ENCODE measurements at places on chromosomes 2 and 18. TPM values are rescaled to one million over a fixed set of nuclear protein-coding genes. Genes with fewer than 3 reads are reported as not detected.

IL36B gene
- not detected for total RNA-seq

PDCD1 gene
- total RNA-seq: 3.3 TPM

CYP27A1 gene
- total RNA-seq: 6.7 TPM

GNLY gene
- total RNA-seq: 1.5 TPM

DNA sequence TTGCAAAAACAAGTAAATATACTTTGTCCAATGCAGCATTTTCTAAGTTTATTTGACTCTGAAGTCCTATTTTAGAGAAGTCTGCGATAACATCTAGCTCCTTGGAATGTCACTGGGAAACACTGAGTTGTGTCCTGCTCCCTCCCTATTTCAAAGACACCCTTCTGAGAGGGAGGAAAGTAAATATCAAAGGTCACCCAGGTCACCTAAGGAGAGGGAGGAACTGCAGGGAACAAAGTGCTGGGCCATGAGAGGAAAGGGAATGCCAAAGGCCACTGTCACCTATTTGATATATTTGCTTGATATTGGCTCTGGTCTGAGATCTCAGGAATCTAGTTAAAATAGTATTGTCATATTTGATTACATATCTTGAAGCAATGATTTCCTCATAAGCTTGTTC, 201.3 kb downstream of the GCA start:
- no peak for DNase-seq
- no peaks in the 10 kb centered on the region for H3K4me1 ChIP-seq
- H3K27me3 ChIP-seq: no peaks in the 10 kb centered on the region

GRCh38 chr2:190744041-190744440, 95.2 kb downstream of the NAB1 start:
- no peak for DNase-seq
- no peak overlapping the region for H3K27ac ChIP-seq
- H3K27me3 ChIP-seq: no peaks in the 10 kb centered on the region
- no peak overlapping the region for H3K4me3 ChIP-seq
- H3K36me3 ChIP-seq: no peaks in the 10 kb centered on the region
- peaks cover 9% of the 10 kb centered on the region for H3K4me1 ChIP-seq

DNA sequence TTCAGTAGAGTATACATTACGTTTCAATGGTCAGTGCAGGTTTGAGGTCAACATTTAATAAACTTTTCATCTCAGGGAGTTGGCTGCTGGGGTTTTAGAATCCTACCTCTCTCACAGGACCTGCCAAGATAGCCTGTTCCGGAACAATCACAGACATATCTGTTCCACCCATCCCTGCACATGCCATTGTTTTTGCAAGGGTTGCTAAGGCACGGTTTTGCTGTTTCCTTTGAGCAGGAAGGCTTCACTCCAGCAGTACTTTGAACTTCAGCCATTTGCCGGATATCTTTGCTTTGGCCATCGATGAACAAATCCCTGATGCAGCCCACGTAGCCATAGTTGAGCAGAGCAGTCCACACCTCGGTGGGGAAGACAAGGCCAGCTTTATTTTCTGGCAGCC, 493.8 kb downstream of the NRXN1 start:
- DNase-seq: no peak
- H3K36me3 ChIP-seq: no peaks in the 10 kb centered on the region
- H3K4me3 ChIP-seq: no peak overlapping the region
- no peaks in the 10 kb centered on the region for H3K27me3 ChIP-seq
- peaks cover 15% of the 10 kb centered on the region for H3K4me1 ChIP-seq
- H3K27ac ChIP-seq: no peak overlapping the region

GRCh38 chr2:190407662-190408537, at the start of gene MFSD6:
TSS of gene MFSD6 (plus strand) at chr2:190408355. CDS start at chr2:190436030, 27,675 bp downstream.
- DNase-seq: peak; percentile 63
- no peaks in the 10 kb centered on the region for H3K27me3 ChIP-seq

GRCh38 chr18:78612801-78613200, 366.8 kb upstream of the SALL3 start:
- H3K4me3 ChIP-seq: no peak overlapping the region
- H3K27me3 ChIP-seq: peaks cover 28% of the 10 kb centered on the region
- H3K36me3 ChIP-seq: no peaks in the 10 kb centered on the region
- DNase-seq: no peak

GRCh38 chr18:63155169-63155852, 164.3 kb downstream of the BCL2 start:
- H3K4me3 ChIP-seq: peak overlapping the region; percentile 49
- H3K27ac ChIP-seq: no peak overlapping the region
- H3K27me3 ChIP-seq: no peaks in the 10 kb centered on the region
- peaks cover 15% of the 10 kb centered on the region for H3K4me1 ChIP-seq
- DNase-seq: peak; percentile 58
- H3K36me3 ChIP-seq: no peaks in the 10 kb centered on the region

- H3K4me1 ChIP-seq: no peaks in the 10 kb centered on the region
- no peak overlapping the region for H3K4me3 ChIP-seq
- H3K27ac ChIP-seq: no peak overlapping the region
- H3K27me3 ChIP-seq: peaks cover 60% of the 10 kb centered on the region
- no peak for DNase-seq
These were observed 13.4 kb upstream of the ZNF512 start for GRCh38 chr2:27569398-27569797.

DNA sequence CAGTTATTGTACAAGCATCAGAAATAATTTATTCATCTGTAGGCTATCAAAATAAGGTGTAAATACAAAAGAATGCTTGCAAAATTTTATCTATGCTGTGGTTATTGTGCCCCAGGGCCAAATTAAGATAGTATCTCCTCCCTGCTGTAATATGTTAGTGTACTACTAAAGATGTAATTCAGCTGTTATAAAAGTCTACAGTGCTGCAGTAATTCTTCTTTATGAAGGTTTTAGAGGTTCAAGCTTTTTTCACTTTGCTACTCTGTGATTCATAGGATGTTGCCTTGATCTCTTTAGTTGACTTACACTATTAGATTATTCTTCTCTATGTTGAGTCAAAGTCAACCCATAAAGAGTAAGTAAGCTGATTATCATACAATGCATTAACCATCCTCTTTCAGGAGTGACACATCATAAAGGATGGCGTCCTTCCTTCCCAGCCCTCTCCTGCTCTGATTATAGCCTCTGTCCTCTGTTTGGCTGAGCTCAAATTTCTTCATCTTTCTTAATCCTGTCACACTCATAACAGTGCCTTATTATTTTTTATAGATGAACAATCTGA, 29.3 kb upstream of the DYNAP start:
- DNase-seq: no peak
- no peak overlapping the region for H3K4me3 ChIP-seq
- H3K27me3 ChIP-seq: no peaks in the 10 kb centered on the region
- no peaks in the 10 kb centered on the region for H3K36me3 ChIP-seq

DNA sequence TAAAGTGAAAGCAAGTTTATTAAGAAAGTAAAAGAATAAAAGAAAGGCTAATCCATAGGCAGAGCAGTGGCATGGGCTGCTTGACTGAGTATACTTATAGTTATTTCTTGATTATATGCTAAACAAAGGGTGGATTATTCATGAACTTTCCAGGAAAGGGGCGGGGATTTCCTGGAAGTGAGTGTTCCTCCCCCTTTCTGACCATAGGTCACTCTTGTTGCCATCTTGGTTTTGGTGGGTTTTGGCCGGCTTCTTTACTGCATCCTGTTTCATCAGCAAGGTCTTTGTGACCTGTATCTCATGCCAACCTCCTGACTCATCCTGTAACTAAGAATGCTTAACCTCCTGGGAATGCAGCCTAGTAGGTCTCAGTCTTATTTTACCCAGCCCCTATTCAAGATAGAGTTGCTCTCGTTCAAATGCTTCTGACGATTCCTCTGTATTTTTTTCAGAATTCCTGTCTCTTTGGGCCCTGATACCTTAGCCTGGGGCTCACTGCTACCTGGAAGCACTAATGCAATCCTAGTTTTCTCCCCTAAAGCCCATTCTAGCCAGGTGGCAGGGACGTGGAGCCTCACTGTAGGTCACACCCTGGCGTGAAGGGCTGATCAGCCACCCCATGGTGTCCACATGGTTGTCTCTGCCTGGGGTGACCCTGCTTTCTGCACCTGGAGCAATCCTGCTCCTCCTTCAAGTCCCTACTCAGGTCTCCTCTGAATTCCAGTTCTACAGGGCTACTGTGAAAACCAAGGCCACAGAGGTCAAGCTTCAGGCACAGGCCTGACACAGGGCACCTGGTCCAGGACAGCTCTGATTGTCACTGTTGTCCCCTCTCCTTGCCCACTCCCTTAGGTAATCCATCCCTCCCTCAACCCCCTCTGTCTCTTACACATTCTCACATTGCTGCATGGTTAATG, 6.0 kb upstream of the SLC35F6 start:
- peaks cover 15% of the 10 kb centered on the region for H3K4me1 ChIP-seq
- H3K4me3 ChIP-seq: no peak overlapping the region
- no peaks in the 10 kb centered on the region for H3K36me3 ChIP-seq

DNA sequence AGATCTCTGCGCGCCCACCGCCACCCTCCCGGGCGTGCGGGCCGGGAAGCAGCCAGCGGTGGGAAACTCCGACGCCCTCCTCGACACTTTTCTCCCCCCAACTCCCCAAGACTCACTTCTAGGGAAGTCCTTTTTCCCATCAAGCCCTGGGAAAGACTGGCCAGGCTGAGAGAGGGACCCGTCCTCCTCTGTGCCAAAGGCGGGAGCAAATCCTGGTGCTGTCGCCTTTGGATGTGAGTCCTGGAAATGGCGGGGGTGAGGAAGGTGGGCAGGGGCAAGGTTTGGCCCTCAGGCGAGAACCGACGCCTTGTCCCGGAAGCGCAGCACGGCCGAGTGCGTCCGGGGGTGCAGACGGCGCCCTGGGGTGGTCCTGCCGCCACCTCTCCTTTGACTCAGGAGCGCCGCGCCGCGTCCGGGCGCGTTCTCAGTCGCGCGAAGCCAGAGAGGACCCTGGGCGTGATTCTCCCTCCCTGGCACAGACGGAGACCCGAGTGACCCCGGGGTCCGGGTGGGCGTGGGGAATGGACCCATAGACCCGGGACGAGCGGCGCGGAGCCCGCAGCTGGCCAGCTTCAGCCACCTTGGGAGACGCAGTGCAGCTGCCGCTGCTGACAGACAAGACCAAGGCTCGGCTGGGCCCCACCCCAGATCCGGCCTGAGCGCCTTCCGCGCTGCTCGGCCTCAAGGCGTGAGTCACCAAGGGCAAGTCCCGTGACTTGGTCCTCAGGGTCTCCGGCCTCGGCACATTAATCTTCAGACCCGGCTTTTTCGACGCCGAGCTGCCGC, 3.5 kb upstream of the LBX2 start:
- DNase-seq: peak; percentile 87
- H3K4me1 ChIP-seq: peaks cover 81% of the 10 kb centered on the region
- H3K27ac ChIP-seq: peak overlapping the region; percentile 93
- H3K27me3 ChIP-seq: peaks cover 87% of the 10 kb centered on the region
- peak overlapping the region; percentile 80 for H3K4me3 ChIP-seq
- H3K36me3 ChIP-seq: peaks cover 21% of the 10 kb centered on the region

- no peak for DNase-seq
- H3K36me3 ChIP-seq: no peaks in the 10 kb centered on the region
- no peak overlapping the region for H3K4me3 ChIP-seq
- H3K27ac ChIP-seq: no peak overlapping the region
- H3K4me1 ChIP-seq: no peaks in the 10 kb centered on the region
These were observed 71.2 kb upstream of the CHMP1B start for GRCh38 chr18:11780042-11780441.

- no peak overlapping the region for H3K4me3 ChIP-seq
- H3K27me3 ChIP-seq: no peaks in the 10 kb centered on the region
- H3K36me3 ChIP-seq: no peaks in the 10 kb centered on the region
- no peak overlapping the region for H3K27ac ChIP-seq
- H3K4me1 ChIP-seq: peaks cover 4% of the 10 kb centered on the region
These were observed 66.9 kb upstream of the CAVIN2 start for GRCh38 chr2:191913796-191914195.

DNA sequence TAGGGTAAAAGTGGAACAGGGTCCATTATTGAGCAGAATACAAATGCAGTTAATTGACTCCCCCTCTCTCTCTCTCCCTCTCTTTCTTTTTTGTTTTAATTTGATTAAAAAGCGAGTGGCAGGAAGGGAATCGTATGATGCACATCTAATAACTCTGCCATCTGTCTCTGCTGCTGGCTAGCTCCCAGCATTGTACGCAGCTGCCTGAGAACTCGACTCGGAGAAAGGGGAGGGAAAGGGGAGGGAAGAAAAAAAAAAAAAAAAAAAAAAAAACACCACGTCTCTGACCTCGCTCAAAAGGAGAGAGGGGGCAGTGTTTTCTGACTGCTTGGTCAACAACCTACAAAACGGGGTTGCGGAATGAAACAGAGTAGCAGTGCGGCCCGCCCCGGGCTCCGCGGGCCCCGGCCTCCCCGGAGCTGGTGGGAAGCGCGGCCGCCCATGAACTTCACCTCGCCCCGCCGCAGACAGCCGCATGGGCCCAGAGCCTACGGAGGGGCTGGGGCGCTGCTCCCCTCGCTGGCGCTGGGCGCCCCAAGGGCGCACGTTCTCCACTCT, 265.7 kb downstream of the TCF4 start:
- H3K36me3 ChIP-seq: no peaks in the 10 kb centered on the region
- H3K27me3 ChIP-seq: no peaks in the 10 kb centered on the region
- peaks cover 63% of the 10 kb centered on the region for H3K4me1 ChIP-seq
- peak overlapping the region; percentile 76 for H3K4me3 ChIP-seq
- peak overlapping the region; percentile 98 for H3K27ac ChIP-seq
- DNase-seq: peak; percentile 87

GRCh38 chr2:76120176-76120575, 409.5 kb upstream of the GCFC2 start:
- no peaks in the 10 kb centered on the region for H3K4me1 ChIP-seq
- H3K27ac ChIP-seq: no peak overlapping the region
- H3K4me3 ChIP-seq: no peak overlapping the region
- DNase-seq: no peak

DNA sequence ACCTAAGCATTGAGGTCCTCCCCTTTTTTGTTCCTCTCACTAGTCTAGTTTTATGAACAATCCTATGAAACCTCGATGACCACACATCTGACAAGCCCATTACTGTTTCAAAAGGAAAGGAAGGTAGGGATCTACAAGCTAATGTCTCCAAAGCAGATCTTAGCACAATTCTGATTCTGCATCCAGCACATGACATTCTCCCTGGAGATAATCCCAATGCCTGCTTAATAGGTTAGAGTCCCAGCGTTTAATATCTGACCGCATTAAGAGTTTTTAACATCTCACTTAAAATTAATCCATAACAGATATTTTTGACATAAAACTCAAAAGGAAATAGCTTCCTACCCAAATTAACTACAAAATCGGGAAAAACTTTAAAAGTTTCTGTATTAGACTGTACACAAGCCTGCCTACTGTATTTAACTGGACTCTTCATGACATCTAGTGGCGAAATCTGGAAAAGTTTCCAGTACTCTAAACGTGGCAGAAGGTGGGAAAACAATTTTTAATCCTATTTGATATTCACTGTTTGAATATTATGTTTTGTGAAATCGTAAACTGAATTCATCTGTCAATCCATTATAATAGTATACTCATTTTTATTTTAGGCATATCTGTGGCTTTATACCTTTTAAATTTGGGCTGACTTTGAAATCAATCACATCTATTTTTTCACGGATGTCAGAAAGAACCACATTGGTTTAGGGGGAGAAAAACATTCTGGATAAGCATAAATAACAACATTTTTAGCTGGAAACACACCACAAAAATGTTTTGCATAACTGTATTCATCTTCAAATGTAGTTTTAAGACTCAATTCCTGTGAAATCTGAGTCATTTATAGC, 62.4 kb downstream of the TXNL1 start:
- H3K27me3 ChIP-seq: no peaks in the 10 kb centered on the region
- H3K36me3 ChIP-seq: no peaks in the 10 kb centered on the region
- no peak for DNase-seq
- no peak overlapping the region for H3K4me3 ChIP-seq
- H3K4me1 ChIP-seq: peaks cover 37% of the 10 kb centered on the region
